Activated CD4-positive, alpha-beta T cell treated with anti-CD3 and anti-CD28 coated beads for 36 hours (primary cell): ENCODE measurements at places on chromosomes 13 and 19. TPM values are rescaled to one million over a fixed set of nuclear protein-coding genes. Genes with fewer than 3 reads are reported as not detected.

- no peak overlapping the region for H3K27ac ChIP-seq
- no peaks in the 10 kb centered on the region for H3K36me3 ChIP-seq
- H3K27me3 ChIP-seq, result peaks cover 5% of the 10 kb centered on the region
- H3K4me3 ChIP-seq, result no peak overlapping the region
- DNase-seq, result no peak
Observed at GRCh38 chr19:5191091-5191490, 149.5 kb downstream of the PTPRS start.

DNA sequence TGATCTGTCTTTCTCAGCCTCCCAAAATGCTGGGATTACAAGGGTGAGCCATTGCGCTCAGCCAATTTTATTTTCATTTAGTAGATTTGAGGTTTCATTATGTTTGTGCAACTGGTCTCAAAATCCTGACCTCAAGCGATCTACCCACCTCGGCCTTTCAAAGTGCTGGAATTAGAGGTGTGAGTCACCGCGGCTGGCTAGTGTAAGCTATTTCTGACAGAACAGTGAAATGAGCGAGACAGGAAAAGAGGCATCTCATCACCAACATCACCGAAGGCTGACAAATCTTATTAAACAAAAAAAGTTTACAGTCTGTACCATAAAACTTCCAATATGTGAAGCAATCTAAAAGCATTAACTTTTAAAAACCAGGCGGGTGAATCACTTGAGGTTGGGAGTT is 12.2 kb upstream of the ZNF888 start:
- H3K27ac ChIP-seq, result no peak overlapping the region
- H3K27me3 ChIP-seq, result no peaks in the 10 kb centered on the region
- peak; percentile 31 for DNase-seq
- H3K36me3 ChIP-seq, result peaks cover 72% of the 10 kb centered on the region
- no peak overlapping the region for H3K4me3 ChIP-seq

GRCh38 chr13:46562152-46562551 is 9.2 kb downstream of the LRCH1 start:
- H3K27me3 ChIP-seq, result no peaks in the 10 kb centered on the region
- DNase-seq, result no peak
- peaks cover 2% of the 10 kb centered on the region for H3K36me3 ChIP-seq
- H3K4me1 ChIP-seq, result peaks cover 25% of the 10 kb centered on the region
- no peak overlapping the region for H3K27ac ChIP-seq
- H3K4me3 ChIP-seq, result no peak overlapping the region

DNA sequence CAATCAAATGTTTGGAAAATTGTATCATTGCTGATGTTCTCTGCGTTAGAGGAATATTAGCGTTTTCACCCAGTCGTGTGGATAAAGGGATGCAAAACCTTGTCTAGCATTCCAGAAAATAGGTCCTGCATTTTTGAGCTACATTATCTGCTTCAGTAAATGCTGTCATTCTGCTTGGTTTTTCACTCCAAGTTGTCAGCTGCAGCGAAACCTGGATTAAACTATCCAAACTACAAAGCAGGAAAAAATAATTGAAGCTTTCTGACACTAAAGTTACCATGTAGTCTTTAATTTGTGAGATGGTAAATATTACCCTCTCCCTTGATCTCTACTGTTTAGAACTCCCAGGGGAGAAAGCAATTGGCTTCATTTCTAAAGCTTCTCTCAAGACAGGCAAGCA is 1795.5 kb upstream of the PRR20A start:
- H3K27me3 ChIP-seq, result no peaks in the 10 kb centered on the region
- no peaks in the 10 kb centered on the region for H3K36me3 ChIP-seq
- no peak overlapping the region for H3K4me3 ChIP-seq
- H3K27ac ChIP-seq, result no peak overlapping the region

DNA sequence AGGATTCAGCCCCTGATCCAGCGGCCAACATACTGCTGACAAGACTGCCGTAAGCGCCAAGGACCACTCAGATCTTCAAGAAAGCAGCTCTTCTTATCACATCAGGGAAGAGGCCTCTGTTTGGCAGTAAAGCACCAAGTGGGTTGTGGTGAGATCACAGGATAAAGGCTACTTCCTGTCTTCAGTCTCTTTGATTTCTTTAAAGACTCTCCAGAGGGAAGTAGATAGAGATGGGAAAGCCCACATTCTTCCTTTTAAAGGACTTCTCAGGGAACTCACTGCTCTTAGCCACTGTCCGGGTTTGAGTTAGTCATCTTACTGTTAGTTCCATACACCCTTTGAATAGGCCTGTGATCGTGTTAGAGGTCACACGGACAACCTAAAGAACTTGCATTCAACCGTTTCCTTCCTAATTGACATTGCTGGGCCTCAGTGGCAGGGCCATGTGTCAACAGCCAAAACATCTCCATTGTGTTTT is 47.2 kb upstream of the POMP start:
- peaks cover 35% of the 10 kb centered on the region for H3K4me1 ChIP-seq
- H3K27ac ChIP-seq, result peak overlapping the region; percentile 82
- peak; percentile 24 for DNase-seq

- no peak overlapping the region for H3K27ac ChIP-seq
- DNase-seq, result no peak
- H3K4me1 ChIP-seq, result peaks cover 32% of the 10 kb centered on the region
- H3K4me3 ChIP-seq, result no peak overlapping the region
Observed at GRCh38 chr13:44814836-44815235, 174.4 kb downstream of the NUFIP1 start.

DNA sequence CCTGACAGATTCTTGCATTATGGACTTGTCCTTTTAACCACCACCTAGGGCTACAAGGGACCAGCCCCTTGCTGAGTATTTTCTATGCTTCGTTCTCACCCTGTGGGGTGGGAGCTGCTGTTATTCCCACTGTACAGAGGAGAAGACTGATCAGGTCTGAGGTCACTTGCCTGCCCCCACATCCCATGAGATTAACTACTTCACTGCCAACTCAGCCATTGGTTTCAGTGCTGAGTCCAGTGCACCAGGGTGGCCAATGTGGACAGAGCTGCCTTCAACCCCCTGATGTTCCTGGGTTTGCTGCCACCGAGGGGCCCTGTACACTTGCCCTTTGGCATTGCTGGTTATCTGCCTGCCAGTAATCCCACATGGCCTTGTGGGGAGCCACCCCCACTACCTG is 6.9 kb downstream of the PRKACA start:
- DNase-seq, result no peak
- H3K27ac ChIP-seq, result no peak overlapping the region
- peaks cover 4% of the 10 kb centered on the region for H3K36me3 ChIP-seq
- H3K4me1 ChIP-seq, result peaks cover 33% of the 10 kb centered on the region
- H3K4me3 ChIP-seq, result no peak overlapping the region

DNA sequence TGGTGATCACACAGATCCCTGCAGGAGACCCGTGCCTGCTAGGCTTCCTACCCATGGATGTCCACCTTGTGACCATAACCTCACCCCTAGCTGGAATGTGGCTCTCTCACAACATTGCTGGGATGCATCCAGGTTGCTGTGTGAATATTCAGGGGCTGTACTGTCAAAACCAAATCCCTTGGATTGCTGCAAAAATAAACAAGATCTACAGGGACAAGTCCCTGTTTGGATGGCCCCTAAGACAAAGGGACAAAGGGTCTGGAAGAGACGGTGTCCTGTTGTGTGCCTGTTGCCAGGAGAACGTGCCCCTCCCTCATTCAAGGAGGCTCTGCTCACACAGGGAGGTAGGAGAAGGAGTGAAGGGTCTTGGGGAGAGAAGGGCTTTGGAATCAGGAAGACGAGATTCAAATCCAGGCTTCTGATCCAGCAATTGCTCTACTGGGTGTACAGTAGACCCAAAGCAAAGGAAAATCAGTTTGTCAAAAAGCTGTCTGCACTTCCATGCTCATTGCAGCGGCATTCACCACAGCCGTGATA is 89.2 kb upstream of the WASF3 start:
- H3K4me3 ChIP-seq, result no peak overlapping the region
- H3K27ac ChIP-seq, result no peak overlapping the region
- H3K4me1 ChIP-seq, result no peaks in the 10 kb centered on the region
- H3K36me3 ChIP-seq, result no peaks in the 10 kb centered on the region
- DNase-seq, result no peak

- H3K36me3 ChIP-seq, result no peaks in the 10 kb centered on the region
- no peaks in the 10 kb centered on the region for H3K4me1 ChIP-seq
- H3K27me3 ChIP-seq, result no peaks in the 10 kb centered on the region
- no peak overlapping the region for H3K4me3 ChIP-seq
Observed at GRCh38 chr19:13068085-13068846, 34.4 kb downstream of the LYL1 start.

DNA sequence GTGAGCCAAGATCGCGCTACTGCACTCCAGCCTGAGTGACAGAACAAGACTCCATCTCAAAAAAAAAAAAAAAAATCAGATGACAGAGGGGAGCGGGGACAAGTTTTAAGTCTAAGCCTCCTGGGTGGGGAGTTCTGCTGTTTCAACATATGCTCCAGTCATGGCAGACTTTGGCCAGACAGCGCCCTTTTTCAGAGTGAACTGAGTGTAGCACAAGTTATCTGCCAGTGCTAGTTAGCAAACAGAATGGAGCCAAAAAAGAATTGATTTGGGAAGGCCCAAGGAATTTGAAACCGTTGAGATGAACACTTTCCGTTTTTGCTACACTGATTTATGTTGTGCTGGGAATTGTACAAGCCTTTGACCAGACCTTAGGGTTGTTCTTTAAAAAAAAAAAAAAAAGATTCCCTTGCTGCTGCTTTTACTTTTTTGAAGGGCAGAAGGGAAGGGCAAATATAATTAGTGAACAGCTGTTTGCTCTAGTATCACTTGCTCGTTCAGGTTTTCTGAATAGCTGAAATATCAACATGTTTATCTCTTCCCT is 5.7 kb downstream of the ACTN4 start:
- H3K4me1 ChIP-seq, result peaks cover 86% of the 10 kb centered on the region
- peaks cover 24% of the 10 kb centered on the region for H3K36me3 ChIP-seq
- no peak for DNase-seq
- H3K27ac ChIP-seq, result no peak overlapping the region
- H3K27me3 ChIP-seq, result peaks cover 18% of the 10 kb centered on the region

DNA sequence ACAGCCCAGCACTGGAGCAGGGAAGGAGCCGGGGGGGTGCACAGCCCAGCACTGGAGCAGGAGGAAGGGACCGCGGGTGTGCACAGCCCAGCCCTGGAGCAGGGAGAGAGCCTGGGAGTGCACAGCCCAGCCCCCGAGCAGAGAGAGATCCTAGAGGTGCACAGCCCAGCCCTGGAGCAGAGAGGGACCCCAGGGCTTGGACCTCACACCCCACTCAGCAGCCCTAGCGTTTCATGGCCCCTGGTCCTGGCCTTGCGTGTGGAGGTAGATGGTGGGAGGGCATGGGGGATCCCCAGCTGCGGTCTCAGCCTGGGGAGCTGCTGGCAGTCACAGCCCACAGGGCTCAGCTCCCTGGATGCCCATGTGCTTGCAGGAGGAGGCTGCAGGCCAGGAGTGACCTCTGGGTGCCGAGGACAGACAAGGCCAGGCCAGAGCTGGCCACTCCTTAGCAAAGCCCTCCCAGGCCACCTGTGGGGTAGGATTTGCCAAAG is 25.1 kb downstream of the GAS6 start:
- peaks cover 8% of the 10 kb centered on the region for H3K4me1 ChIP-seq
- no peak overlapping the region for H3K27ac ChIP-seq
- peaks cover 2% of the 10 kb centered on the region for H3K36me3 ChIP-seq
- no peak for DNase-seq

- H3K27ac ChIP-seq, result peak overlapping the region; percentile 7
- H3K4me3 ChIP-seq, result no peak overlapping the region
- no peak for DNase-seq
- peaks cover 8% of the 10 kb centered on the region for H3K4me1 ChIP-seq
Observed at GRCh38 chr19:18073197-18073596, 13.5 kb downstream of the IL12RB1 start.

- H3K36me3 ChIP-seq, result no peaks in the 10 kb centered on the region
- H3K4me1 ChIP-seq, result no peaks in the 10 kb centered on the region
- no peak overlapping the region for H3K4me3 ChIP-seq
Observed at GRCh38 chr19:9189535-9189934, 10.8 kb downstream of the OR7D2 start.

GRCh38 chr19:21709464-21709863 is 57.9 kb downstream of the ZNF100 start:
- no peak for DNase-seq
- H3K27ac ChIP-seq, result no peak overlapping the region
- no peaks in the 10 kb centered on the region for H3K27me3 ChIP-seq
- no peak overlapping the region for H3K4me3 ChIP-seq
- H3K36me3 ChIP-seq, result no peaks in the 10 kb centered on the region

DNA sequence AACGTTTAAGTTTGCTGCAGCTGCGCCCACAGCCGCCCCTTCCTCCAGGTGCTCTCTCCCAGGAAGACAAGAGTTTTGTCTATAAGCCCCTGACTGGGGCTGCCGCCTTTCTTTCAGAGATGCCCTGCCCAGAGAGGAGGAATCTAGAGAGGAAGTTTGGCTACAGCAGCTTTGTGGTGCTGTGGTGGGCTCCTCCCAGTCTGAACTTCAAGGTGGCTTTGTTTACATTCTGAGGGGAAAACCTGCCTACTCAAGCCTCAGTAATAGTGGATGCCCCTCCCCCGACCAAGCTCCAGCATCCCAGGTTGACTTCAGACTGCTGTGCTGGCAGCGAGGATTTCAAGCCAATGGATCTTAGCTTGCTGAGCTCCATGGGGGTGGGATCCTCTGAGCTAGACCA is 6.4 kb upstream of the ERICH6B start:
- peaks cover 51% of the 10 kb centered on the region for H3K27me3 ChIP-seq
- H3K4me1 ChIP-seq, result no peaks in the 10 kb centered on the region
- DNase-seq, result no peak
- no peak overlapping the region for H3K27ac ChIP-seq

DNA sequence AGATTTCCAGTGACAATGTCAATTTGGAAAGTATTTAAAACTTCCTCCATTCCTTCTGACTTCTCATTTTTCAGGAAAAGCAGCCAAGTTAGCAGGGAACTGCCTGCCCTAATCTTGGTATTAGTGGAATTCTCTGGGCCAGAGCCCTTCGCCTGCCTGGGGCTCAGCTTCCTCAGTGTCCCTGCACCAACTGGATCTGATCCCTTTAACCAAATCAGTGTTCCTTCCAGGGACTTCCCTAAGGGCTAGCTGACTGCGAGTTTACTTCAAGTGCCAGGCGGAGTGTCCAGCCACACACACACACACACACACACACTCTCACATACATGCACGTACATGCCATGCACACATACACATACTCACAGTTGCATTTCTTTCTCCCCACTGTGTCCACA is 20.0 kb downstream of the RAB20 start:
- H3K27me3 ChIP-seq, result no peaks in the 10 kb centered on the region
- no peak for DNase-seq
- peaks cover 3% of the 10 kb centered on the region for H3K36me3 ChIP-seq

- H3K4me1 ChIP-seq, result no peaks in the 10 kb centered on the region
- no peak overlapping the region for H3K4me3 ChIP-seq
- no peak overlapping the region for H3K27ac ChIP-seq
- H3K27me3 ChIP-seq, result peaks cover 11% of the 10 kb centered on the region
Observed at GRCh38 chr13:37085606-37086005, 19.9 kb downstream of the CSNK1A1L start.

The TMEM150B gene
- total RNA-seq, result not detected

The SPTBN4 gene
- total RNA-seq, result 2.5 TPM

The MEF2B gene
- 2.1 TPM for total RNA-seq

The LILRB1 gene
- not detected for total RNA-seq

The FAM124A gene
- 0.25 TPM for total RNA-seq

The CYP4F2 gene
- total RNA-seq, result not detected

The F7 gene
- 0.12 TPM for total RNA-seq

The PRTN3 gene
- not detected for total RNA-seq

The DNASE2 gene
- total RNA-seq, result 24.3 TPM
